ENCODE measurements at places on chromosomes 3 and 15.

DNA sequence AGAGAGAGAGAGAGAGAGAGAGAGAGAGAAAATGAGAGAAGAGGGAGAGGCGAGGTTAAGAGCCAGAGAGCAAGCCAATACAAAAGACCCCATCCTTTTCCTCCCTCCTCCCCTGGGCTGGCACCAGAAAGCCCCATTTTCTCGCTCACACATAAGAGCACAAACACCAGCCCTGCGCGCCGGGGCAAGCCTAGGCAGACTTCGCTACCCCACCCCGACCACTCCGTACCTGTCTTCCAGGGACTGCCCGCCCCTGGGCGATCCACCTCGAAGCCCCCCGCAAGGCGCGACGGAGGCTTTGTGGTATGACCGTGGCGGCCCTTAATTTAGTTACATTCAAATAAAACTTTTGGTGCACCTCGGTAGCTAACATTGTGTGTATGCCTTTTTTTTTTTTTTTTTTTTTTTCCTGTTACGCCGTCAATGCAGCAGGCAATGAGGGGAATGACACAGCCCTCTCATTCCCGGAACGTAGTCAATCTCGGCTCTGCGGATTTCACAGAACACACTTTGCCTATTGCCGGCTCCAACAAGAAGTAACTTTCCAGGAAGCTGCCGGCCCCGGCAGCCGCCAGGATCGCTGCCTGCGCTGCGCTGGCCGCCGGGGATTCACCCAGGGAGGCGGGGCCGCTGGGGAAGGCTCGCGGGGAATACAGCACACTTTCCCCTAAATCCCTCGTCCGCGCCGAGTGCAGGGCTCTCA, 7.7 kb downstream of the BCL6 start:
- DNase-seq: no peak

DNA sequence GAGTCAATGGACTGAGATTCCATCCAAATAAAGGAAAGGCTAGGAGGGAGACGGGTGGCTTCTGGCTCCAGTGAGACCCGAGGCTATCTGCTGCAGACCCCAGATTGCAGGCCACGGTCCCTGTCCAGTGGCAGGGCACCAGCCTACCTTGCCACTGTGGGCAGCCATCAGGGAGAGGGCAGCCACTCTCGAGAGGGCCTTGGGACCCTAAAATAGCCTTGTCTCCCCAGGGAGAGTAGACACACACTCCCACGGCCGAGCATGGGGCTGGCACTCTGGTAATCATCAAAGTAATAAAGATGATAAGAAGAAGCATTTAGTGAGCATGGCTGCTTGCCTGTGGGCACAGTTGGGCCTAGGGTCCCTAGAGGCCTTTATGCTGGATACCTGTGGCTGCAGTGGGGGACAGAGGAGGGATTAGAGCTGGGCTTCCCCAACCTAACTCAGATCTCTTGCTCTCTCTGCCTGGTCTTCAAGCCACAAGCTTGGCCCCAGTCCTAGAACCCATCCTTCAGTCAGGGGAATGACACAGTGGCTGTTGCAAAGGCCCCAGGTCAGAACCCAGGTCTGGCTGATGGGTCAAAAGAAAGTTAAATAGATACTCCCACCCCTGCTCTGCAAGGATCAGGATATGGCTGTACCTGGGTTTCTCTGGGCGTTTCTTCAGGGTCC, 9.2 kb upstream of the VIPR1 start:
- no peak for DNase-seq

- DNase-seq: no peak
Measured at GRCh38 chr3:85487375-85487774, 528.6 kb downstream of the CADM2 start.

- DNase-seq: no peak
Measured at GRCh38 chr3:139204728-139205127, 139.1 kb upstream of the MRPS22 start.

- no peak for DNase-seq
Measured at GRCh38 chr3:156389449-156389950, 165.4 kb downstream of the SSR3 start.

GRCh38 chr3:56154297-56154696, 314.0 kb downstream of the ERC2 start:
- no peak for DNase-seq

- no peak for DNase-seq
Measured at GRCh38 chr3:11154036-11154952, at the start of gene HRH1. HRH1 (plus strand) TSS chr3:11154493; CDS start chr3:11259038, 104,545 bp downstream.

- DNase-seq: no peak
Measured at GRCh38 chr3:14253022-14253706, 74.5 kb downstream of the LSM3 start.

GRCh38 chr15:98954411-98954810, 53.2 kb downstream of the PGPEP1L start:
- no peak for DNase-seq

DNA sequence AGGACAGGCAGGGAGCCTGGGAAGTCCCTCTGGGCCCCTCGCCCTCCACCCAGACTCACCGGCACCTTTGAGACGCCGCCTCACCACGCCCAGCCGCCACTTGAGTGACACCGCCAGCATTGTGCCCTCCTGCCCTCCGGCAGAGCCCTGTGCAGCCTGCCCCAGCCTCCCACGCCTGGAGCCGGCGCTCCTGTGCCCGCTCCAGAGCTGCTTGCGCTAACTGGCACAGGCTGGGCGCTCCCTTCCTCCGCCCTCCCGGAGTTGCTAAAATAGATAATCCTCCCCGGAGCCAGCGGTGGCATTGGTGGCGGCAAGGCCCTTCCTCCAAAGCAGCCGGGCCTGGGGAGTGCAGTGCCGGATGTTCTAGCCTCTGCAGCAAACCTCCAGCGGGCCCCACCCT, 15.7 kb upstream of the GRIP2 start:
- DNase-seq: no peak

DNA sequence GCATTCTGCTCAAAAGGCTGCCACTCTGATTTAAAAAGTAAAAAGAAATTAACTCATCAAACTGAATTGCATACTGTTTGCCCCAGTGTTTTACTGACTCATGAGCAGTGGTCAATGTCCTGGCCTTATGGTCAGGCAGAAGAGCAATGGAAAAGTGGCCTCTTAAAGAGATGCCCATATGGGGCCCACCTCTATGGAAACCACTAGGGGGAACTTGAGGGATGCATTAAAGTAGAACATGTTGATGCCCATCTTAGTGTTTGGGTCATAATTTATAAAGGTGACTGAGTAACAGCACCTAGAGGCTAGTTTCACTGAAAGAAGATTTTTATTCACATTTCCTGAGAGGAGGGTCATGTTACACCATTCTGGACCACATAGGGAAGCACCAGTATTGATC, 66.5 kb upstream of the RNU6-1 start:
- no peak for DNase-seq

DNA sequence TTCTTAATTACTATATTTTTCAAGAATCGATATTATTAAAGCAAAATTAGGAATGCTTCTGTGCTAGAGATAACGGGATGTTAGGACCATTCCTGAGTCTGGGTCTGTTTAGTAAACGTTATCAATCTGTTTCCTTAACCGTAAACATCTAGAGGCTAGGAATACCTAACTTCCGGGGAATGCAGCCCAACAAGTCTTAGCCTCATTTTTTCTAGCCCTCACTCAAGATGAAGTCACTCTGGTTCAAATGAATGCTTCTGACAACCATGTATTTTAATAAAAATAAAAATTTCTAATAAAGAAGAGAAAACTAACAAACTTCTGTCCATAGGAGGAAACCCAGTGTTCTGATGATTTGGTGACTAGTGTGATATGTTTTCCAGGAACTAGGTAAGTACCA, 11.1 kb upstream of the SELENOK start:
- no peak for DNase-seq

GRCh38 chr3:100216713-100217112, 44.1 kb upstream of the TBC1D23 start:
- no peak for DNase-seq

DNA sequence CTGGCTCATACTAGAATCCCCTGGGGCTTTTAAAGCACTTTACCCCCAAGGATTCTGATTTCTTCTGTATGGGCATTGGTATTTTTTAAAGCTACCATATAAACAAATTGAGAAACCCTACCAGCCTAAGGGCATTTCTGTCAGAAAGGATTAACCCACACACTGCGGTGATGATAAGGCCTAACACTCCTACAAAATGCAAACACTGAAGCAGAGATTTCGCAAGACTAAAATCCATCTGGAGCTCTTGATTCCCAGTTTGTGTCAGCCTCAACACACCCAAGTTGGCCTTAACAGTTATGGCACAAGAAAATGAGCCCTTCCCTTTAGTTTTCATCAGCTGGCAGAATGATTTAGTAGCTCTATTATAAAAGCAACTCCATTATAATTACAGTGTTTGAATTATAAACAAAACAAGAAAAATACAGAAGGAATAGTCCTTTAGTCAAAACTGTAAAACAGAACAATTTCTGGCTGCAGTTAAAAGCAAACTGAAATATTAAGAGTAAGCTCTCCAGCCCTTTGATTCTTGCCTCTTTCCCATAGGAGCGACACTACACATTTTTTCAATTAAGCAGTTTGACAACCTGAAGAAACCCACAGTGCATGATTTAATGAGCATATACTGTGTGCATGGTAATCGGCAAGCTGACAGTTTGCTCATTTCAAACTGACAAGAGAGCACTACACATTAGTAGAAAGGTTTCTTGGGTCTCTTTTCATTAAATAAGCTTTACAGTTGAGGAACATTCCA, 441.2 kb downstream of the FHIT start:
- no peak for DNase-seq

DNA sequence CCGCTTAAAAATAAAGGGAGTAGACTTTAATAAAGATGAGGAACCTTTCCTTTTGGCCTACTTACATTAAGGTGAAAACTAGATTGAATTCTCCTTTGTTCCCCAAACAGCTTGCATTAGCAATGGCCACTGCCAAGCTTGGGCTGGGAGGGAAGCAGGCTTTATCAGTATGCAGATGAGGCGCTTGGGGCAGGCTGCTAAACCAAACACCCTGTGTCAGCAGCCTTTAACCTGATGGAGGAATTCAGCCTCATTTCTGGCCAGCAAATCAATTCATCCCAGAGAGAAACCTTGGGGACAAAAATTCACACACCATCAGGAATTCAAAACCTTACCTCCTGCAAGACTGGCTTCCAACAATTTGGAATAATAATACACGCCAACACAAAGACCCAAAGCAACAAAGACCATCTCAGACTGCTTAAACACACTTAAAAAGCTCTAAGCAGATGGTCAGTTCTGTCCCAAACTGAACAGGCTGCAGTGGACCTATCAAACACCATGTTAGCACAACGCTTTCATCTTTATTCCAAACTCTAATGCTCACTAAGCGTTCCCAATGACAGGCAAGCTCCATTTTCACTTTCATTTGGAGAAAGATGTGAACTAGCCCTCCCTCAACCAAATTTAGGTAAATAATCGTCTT, 255.1 kb upstream of the CMC1 start:
- no peak for DNase-seq

GRCh38 chr3:57689367-57690053, 3.4 kb downstream of the DENND6A start:
- DNase-seq: no peak

DNA sequence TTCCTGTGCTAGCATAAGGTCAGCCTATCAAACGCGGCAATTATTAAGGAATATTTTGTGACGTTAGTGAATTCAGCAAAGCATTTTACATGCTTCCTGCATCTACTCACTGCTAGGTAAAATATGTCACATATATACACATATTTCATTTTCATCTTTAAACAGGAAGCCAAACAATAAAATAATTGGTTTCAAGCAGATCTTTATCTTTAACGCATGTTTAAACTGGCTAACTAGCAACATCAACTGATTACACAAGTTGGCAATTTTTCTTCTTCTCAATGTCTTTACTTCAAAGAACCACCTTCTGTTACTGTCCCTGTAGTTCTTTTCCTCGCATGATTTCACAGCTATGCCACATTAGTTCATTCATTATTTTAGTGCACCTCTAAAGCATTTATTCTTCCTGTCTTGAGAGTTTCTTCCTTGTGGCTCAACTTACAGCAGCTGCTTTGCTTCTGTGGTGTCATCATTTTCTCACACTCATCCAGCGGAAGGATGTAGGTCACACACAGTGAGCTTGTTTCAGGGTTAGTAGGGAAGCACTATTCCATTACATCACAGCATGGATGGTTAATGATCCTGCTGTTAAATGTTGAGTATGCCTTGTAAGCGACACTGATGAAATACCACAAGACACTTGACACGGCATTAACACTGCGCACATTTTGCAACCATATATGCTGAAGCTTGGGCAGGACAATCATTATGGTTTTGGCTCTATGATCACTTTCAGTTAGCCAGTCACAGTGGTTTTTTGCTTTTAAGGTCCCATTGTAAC, 2.3 kb upstream of the BCHE start:
- DNase-seq: no peak

- no peak for DNase-seq
Measured at GRCh38 chr15:97691799-97692198, 268.7 kb upstream of the ARRDC4 start.

GRCh38 chr3:178987745-178988144, 83.9 kb downstream of the ZMAT3 start:
- no peak for DNase-seq

- DNase-seq: no peak
Measured at GRCh38 chr3:38297947-38298711, 16.0 kb downstream of the SLC22A14 start.

DNA sequence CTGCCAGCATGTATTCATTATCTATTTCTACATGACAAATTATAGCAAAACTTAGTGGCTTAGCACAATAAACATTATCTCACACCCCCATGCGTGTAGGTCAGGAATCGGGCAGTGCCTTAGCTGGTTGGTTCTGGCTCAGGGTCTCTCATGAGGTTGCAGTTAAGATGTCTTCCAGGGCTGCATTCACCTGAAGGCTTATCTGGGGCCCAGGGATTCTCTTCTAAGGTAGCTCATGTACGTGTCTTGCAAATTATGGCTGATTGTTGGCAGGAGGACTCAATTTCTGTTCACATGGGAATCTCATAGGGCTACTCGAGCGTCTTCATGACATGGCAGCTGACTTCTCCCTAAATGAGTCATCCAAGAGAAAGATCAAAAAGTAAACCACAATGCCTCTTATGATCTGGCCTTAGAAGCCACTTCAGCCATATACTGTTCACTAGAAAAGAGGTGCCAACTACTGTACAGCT, 42.9 kb upstream of the TSC22D2 start:
- DNase-seq: no peak

DNA sequence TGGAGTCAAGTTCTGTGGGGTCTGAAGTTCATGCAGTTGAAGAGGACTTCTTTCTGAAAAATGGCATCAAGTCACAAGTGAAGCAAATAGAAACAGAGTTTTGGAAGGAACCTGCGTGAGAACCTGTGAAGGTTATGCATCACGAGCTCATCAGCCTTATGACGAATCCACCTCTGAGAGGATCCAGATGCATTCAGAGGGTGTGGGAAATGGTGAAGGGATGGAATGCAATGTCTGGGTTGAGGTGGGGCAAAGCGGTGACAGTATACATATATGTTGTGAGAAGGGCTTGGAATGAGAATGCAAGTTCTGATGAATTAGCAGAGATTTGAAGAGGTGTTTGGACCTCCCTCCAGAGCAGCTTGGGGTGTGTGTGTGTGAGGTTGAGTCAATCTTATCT, 382.1 kb upstream of the TBL1XR1 start:
- DNase-seq: no peak

- no peak for DNase-seq
Measured at GRCh38 chr3:123396171-123397049, 52.5 kb downstream of the ADCY5 start.

- DNase-seq: no peak
Measured at GRCh38 chr15:33191591-33191990, 2.9 kb downstream of the FMN1 start.
